Stimulated activated CD4-positive, alpha-beta T cell treated with anti-CD3 and anti-CD28 coated beads, Interleukin-4, amount 100 ng/mL, for 1 hour (primary cell): ENCODE measurements at places on chromosomes 2 and 18.

DNA sequence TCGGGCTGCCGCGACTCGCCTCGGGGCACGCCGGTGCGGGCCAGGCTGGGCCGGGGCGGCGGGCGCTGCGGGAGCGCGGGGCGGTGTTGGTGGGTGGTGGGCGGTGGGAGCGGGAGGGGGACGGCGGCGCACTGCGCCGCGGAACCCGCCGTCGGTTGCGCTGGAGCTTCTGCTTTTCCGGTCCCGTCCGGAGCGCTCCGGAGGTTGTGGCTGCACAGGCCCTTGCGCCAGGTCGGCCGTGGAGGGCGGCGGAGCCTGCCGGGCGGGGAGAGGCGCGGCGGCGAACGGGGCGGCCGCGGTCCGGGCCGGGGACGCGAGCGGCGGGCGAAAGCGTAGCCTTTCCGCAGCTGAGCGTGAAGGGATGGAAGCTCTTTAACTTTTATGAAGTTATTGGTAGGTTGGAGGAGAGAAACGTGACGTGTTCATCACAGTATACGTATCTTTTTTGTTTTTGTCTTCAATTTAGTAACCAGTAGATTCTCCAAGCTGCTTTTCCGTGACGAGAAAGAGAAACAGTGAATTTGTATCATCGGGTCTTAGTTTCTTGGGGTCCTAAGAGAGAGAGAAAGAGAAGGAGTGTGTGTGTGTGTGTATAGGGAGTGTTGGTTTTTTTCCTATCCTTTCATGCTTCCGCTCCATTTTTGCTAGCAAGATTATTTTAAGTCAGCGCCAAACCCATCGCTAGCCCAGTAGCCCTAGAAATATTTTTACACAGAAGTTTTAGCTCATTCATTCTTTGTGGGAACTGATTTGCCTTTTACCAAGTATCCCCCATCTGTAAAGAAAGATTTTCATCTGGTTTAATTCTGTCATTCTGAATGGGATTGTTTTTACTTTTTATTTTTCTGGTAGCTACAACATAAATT, 535 bp downstream of the ATG4B start:
- peak; percentile 64 for DNase-seq

DNA sequence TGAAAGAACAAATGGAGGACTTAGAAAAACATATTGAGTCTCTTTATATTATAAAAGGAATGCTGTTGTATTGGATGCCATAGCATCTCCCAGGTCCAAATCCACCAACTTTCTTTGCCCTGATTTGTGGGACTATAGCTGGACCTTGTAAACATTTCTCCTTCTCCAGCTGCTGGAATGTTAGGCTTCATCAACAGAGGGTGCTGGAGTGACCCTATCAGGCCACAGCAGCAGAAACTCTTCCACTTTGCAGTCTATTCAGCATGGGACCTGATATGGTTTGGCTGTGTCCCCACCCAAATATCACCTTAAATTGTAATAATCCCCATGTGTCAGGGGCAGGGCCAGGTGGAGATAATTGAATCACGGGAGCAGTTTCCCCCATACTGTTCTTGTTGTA, 138.4 kb upstream of the ARL4C start:
- no peak for DNase-seq

- DNase-seq: no peak
Observed at GRCh38 chr2:230042195-230042594, 26.5 kb downstream of the SLC16A14 start.

GRCh38 chr2:220320326-220320725, 692.9 kb downstream of the SLC4A3 start:
- no peak for DNase-seq

DNA sequence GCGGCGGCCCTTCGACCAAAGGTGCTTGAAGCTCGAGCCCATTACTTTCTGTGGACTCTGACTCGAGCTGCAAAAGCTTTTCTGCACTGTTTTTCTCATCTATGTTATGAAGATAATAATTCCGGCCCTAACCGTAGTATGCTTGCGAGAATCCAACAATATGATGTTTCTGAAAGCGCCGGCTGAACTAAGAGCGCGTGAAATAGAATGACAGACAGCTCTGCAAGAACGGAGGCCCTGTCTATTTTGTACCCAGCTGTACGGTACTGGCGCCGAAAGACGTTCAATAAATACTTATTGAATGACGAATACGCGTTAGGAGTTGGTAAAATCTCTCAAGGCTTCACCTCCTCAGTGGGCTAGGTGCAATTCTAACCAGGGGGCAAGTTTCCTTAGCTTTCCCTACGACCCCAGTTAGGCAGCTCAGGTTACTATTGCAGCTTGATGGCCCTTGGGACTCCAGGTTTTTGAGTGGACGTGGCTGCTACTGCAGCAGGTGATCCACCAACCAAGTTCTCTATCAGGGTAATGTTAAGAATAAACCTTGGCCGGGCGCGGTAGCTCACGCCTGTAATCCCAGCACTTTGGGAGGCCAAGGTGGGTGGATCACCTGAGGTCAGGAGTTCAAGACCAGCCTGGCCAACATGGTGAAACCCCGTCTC, 570 bp downstream of the SCRN3 start:
- DNase-seq: no peak

- DNase-seq: no peak
Observed at GRCh38 chr2:204051984-204052556, 115.5 kb downstream of the ICOS start.

DNA sequence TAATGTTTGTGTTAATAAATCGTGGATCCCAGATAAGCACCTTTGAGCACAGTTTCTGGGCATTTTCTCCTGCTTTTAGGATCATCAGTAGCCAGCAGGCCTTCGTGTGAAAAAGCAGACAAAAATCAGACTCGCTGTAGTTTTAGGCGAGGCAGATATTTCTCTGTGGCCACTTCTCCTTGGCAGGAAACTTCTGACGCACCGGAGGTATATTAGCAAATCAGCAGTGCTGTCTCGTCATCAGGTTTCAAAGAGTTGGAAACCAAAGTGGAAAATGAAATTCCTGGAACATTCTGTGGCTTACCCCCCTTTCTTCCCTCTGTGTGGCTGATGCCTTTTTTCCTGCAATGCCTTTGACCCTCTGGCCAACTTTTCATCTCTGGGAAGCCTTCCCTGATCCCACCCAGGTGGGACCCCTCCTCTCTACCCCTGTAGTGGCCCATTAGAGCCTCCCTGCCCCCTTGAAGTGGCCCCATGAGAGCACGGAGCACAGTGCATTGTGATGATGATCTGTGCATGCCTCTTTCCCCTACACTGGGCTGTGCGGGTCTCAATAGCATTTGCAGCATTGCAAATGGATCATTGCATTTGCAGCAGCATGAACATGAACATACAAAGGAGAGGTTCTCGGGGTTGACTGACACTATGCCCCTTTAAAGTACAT, 93.3 kb downstream of the RNF144A start:
- DNase-seq: no peak

- DNase-seq: no peak
Observed at GRCh38 chr2:59752512-59752911, 800.9 kb downstream of the BCL11A start.

DNA sequence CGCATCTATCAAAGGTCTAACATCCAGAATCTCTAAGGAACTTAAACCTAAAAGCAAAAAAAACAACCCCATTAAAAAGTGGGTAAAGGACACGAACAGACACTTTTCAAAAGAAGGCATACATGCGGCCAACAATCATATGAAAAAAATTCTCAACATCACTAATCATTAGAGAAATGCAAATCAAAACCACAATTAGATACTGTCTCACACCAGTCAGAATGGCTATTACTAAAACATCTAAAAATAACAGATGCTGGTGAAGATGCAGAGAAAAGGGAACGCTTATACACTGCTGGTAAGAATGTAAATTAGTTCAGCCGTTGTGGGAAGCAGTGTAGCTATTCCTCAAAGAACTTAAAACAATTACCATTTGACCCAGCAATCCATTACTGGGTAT, 38.0 kb downstream of the PPP3R1 start:
- DNase-seq: no peak

GRCh38 chr2:85073033-85073432, 60.2 kb upstream of the TCF7L1 start:
- no peak for DNase-seq

DNA sequence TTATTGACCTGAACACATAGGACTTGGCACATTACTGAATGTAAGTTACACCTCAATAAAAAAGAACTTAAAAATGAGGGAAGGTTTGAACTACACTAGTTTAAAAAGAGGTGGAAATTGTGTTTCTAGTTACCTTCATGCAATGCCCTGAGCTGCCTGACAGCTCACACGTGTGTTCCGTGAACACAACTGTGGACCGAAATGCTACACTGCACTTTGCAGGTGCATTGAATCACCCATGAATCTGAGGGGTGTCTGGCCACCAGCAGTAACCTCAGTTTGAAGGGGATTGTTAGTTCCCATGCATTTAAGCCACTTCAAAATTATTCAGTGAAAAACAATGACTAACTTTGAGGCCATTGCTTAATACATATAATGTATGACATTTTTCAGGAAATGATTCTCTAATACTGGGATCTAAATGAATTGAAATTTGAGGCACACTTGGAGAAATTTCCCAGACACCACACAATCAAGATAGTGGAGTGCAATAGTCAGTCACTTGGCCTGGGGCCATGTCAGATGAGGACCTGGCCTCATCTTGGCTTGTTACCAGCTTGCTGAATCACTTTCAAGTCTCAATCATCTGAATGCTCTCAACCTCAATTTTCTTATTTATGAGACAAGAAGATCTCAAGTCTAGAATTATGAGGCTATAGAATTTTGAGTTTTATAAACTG, 59.3 kb downstream of the MYL12B start:
- DNase-seq: no peak

GRCh38 chr2:144518748-144519596, 947 bp downstream of the ZEB2 start:
- DNase-seq: no peak

DNA sequence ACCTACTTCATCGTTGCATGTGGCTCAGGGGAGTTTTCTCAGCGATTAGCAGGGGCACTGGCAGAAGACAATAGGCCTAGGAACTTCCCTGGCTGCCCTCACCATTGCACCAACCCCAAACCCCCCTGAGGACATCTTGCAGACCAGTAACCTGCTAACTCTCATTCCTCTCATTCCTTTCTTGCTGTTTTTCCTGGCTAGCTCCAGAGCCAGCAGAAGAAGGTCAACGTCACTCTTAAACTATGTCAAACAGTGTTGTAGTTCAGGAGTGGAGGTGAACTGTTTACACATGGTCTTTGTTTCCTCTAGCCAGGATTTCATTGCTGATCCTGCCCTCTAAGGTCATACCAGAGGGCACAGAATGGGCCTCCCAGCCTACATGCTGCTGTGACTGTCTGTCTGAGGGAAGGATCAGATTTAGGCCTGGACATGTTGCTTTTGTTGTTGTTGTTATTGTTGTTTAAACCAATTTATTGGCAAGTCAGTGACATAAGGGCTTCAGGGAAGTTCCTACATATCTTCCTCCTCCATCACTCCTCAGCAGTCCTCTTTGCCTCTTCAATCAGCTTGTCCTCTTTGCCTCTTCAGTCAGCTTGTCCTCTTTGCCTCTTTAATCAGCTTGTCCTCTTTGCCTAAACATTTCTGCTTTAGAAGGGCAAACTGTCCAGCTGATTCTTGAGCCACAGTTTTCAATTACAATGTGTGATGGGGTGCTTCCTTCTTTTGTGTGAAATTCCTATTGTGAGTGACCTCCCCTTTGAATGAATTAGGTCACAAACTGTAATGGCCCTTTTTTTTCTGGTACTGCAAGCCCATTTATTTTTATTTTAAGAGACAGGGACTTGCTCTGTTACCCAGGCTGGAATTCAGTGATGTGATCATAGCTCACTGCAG, 471.9 kb upstream of the TNP1 start:
- no peak for DNase-seq

DNA sequence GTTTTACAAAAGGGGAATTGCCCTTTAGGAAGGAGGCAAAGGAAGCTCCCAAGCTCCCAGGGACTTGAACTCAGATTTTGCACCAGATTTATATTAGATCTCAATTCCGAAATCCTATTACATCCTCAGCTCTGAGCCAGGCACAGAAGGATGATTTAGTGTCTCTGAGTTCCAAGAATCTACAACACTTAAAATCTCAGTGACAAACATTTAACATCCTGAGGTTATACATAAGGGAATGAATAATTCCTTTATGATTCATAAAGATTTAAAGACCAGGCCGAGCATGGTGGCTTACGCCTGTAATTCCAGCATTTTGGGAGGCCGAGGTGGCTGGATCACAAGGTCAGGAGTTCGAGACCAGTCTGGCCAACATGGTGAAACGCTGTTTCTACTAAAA, 16.5 kb upstream of the SLC20A1 start:
- no peak for DNase-seq

DNA sequence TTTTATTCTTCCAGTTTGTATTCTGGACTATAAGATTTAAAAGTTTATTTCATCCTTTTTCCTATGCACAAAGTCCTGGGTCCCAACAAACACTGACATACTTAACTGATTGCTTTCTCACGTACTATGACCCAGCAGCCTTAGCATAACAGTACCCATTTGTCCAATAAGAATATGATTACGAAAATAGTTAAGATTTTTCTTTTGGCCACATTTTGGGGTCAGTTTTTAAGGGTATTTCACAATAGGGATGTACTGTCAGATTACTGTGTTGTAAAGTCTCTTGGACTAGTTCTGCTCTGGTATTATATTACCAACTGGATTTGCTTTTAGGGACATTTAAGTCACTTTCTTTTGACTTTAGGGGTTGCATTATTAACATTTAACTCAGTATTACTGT, 46.1 kb downstream of the TTC39C start:
- DNase-seq: no peak

- DNase-seq: no peak
Observed at GRCh38 chr2:182098648-182099047, 113.0 kb downstream of the PPP1R1C start.

DNA sequence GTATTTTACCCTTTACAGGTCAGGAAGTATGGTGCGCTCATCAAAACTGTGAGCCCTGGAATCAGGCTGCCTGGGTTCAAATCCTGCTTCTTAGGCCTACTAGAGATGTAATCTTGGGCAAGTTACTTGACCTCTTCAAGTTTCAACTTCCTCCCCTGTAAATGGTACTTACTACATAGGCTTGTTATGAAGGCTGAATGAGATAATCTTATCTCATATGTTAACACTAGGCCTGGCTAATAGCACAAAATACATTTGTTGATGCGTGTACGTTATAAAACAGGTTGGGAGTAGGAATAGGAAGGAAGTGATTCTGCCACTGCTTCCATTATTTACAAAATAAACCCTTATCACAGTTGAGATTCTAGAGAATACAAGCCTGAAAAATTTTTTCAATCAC, 1.7 kb upstream of the RFTN2 start:
- no peak for DNase-seq

GRCh38 chr18:28723506-28723905, 546.6 kb upstream of the CDH2 start:
- no peak for DNase-seq

- no peak for DNase-seq
Observed at GRCh38 chr2:72828840-72829507, 3.1 kb upstream of the EXOC6B start.

- DNase-seq: no peak
Observed at GRCh38 chr2:72999729-73000725, 71.5 kb downstream of the SFXN5 start.

- DNase-seq: no peak
Observed at GRCh38 chr2:56318147-56318546, 134.4 kb downstream of the CCDC85A start.

DNA sequence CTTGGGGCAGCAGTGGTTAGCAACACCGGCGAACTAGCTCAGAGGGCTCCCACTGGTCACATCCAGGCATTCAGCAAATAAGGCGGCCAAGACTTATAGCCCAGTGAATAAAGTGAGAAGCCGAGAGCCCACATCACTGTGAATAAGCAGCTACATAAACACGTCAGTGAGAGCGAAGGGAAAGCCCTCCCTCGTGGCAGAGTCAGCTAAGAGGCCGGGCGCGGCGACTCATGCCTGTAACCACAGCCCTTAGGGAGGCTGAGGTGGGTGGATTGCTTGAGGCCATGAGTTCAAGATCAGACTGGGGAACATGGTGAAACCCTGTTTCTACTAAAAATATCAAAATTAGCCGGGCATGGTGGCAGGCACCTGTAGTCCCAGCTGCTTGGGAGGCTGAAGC, 5.2 kb downstream of the D2HGDH start:
- DNase-seq: peak; percentile 68
